Stimulated activated CD8-positive, alpha-beta memory T cell treated with anti-CD3 and anti-CD28 coated beads, Interleukin-15, amount 100 ng/mL, for 24 hours (primary cell): ENCODE measurements at places on chromosomes 1 and 21.

- no peak for DNase-seq
These were observed 151.2 kb downstream of the PIGK start for GRCh38 chr1:77068013-77068412.

DNA sequence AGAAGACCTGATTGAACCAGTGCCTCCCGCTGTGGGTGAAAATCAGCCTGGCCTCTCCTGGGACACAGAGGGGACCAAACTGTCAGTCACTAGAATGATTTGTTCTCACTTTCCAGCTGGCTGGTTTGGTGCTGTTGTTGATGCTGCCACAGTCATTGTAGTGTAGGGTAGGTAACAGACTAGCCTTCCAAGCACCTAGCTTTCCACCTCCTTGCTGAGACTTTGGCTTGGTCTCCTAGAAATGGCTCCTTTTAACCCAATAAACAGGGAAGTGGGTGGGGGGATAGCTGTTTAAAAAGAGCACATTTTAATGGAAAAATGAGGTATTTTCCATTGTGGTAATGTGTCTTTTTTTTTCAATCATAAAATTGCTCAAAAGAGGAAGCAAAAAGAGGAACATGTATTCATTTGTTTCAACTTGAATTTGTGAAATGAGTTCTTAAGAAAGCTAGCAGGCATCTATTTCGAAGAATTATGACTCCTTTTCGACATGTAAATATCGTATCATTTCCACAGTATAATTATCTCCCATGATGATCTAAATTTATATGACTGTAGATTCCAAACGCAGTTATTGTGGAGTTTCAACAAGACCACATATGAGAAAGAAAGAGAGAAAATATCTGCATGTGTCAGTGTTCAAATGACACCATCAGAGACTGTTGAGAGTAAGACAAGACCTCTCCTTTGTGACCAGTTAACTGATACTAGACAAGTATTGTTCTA, 190.1 kb downstream of the HLX start:
- no peak for DNase-seq

DNA sequence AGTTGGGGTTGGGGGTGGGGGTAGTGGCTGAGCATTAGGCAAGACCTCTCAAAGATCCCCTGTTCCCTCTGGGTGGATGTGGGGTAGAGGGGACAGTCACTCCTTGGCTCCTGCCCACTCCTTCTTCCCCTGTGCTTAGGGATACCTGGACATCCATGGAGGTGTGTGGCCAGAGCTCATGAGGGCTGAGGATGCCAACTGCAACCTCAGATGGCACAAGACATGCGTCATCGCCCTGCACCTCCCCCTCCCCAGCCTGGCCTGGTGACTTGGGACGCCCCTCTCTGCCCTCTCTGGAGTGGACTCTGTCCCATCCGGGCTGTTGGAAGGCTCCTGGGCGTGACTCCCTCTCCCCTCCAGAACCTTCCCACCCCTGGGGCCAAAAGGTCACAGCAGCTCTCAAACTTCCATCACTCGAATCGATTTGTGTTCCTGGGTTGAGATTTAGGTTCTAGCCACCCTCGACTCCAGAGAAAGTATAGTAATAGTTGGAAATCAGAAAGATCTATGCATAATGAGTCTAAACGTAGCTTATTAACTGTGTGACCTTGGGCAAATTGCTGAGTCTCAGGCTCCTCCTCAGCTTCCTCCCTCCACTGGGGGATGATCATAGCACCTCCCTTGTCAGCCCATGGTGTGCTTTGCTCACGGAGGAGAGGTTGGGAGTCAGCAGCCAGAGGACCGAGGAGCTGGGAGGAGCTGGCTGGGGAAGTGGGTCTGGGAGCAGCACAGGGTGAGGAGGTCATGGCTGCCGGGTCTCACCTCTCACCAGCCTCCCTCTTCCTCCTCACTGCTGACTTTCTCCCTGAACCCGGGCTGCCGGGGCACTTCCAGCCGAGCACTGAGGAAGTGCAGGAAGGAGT, 2.2 kb upstream of the PTPN7 start:
- DNase-seq = no peak

GRCh38 chr1:116434849-116435248, 61.8 kb downstream of the ATP1A1 start:
- no peak for DNase-seq

DNA sequence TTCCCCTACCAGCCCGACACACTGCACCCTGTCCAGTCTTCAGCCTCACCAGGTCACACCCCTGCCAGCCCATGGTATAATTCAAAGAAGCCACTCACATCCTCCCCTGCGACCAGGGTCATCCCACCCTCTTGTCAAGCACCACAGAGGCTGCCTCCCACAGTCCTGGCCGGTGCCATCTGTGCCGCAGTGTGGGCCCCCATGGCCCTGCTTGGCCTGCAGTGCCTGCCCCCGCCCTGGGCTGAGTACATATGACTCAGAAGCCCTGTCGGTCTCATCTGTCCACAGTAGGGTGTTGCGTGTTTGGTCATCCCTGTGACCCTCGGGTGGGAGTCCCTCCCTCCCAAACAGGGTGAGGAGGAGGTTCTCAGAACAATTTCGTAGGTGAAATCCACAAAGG, 190.8 kb upstream of the AJAP1 start:
- no peak for DNase-seq
